Stimulated activated CD8-positive, alpha-beta memory T cell treated with anti-CD3 and anti-CD28 coated beads, Interleukin-7, amount 100 ng/mL, for 4 hours (primary cell): ENCODE measurements at places on chromosomes 4 and X.

DNA sequence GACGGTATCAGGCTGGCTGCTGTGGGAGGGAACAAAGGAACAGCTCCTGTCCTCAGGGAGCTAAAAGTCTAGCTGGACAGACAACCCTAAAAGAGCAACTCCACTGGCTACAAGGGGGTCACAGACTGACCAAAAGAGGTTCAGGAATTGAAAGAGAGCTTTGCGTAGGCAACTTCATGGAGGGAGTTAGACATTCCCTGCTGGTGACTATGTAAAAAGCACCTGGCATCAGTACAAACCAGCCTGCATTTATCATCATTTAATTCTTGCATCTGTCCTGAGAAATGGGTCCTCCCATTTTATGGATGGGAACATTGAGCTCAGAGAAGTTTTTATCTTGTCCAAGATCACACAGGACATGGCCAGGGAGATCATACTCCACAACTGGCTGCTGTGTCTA, 1.4 kb upstream of the LGI2 start:
- DNase-seq: no peak

DNA sequence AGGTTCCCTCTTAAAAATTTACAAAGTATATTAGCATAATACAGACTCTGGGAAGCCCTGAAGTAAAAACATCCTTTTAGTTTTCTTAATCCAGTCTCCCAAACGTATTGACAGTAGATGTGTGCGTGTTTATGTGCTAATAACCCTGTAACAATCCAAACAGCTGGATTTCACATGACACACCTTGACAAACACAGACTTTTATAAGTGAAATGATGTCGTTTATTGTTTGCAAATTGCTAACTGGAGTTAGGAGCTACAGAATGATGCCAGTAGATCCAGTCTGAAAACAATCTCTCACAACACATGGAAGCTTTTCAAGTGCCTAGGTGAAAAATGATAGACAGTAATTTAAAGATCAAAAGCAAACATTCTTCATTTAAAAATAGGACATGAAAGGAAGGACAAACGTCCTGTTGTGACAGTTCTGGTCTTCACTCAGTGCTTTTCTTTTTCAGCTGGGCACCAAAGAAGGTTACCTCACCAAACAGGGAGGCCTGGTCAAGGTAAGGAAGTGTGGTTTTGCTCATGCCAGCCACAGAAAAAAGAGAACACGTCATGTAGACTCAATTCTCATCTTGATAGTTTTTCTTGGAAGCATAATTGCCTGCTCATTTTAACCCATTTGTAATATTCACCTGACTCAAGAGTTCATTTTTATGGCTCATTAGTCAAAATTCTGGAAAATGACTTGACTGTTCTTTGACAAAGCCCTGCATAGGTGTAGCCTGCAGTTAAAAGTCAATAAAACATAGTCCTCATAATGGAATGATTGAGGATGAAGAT, 32.9 kb downstream of the LAMTOR3 start:
- no peak for DNase-seq

DNA sequence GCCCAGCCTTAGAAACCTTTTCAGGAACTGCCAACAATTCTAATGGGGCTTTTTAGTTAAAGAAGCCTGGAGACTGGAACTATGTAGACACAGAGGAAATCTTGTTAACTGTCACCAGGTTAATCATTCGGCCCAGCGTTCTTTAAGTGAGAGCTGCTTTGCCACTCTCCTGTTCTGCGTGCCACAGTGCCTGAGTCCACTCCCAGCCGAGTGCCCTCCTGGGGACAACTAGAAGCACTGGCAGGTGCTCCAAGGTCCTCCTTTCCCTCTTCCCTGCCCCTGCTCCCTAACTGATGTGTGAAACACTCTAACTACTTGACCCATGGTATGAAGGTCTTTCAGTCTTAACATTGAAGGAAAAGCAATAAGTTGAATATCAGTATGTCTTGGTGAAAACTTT, 151.2 kb upstream of the TLL1 start:
- DNase-seq: no peak

GRCh38 chr4:7144374-7145290, 47.7 kb upstream of the SORCS2 start:
- DNase-seq: no peak

GRCh38 chr4:5965225-5965624, 53.0 kb downstream of the C4orf50 start:
- DNase-seq: no peak

- no peak for DNase-seq
Observed at GRCh38 chr4:39621582-39621981, 17.1 kb downstream of the SMIM14 start.

- no peak for DNase-seq
Observed at GRCh38 chr4:26796081-26796480, 64.6 kb upstream of the STIM2 start.

DNA sequence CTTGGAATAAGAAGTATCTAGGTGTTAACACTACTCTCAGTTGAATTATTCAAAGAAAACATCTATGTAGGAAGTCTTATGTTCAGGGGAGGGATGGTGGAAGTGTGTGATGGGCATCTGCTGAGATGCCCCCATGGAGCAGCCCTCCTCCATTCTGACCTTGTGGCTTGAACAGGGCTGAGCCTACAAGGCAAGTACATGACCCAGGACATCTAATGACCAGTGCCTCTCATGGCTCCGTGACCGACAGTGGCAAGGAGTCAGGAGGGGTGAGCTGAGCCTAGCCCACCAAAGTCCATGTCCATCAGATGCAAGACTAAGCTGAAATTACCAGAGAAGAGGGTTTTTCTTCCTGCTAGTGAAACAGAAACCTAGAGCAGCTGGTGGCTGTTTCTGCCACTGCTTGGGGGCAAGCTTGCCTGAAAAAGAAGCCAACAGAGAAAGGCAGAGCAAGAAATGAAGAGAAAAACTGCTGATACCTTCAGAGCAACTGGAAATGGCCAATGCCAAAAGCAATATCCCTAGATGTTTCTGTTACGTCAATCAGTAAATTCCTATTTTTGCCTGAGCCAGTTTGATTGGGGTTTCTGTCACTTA, 113.5 kb downstream of the TSPAN5 start:
- no peak for DNase-seq

GRCh38 chr4:79512363-79512762, 104.3 kb upstream of the GK2 start:
- DNase-seq: no peak

DNA sequence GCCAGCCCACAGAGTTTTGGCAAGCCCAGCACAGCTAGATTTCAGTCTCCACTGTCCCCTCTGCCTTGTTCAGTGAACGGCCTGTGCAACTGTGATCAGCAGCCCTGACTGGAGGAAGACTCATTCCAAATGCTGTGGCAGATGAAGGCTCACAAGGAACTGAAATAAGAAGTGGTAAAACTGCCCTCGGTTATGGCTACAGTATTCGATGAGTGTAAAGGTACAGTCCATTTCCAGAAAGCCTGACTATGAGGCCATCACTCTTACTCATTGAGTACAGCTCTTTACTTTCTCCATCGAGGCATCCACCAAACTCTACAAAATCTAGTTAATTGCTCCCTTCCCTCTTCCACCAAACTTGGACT, 69.1 kb downstream of the RHOH start:
- no peak for DNase-seq

DNA sequence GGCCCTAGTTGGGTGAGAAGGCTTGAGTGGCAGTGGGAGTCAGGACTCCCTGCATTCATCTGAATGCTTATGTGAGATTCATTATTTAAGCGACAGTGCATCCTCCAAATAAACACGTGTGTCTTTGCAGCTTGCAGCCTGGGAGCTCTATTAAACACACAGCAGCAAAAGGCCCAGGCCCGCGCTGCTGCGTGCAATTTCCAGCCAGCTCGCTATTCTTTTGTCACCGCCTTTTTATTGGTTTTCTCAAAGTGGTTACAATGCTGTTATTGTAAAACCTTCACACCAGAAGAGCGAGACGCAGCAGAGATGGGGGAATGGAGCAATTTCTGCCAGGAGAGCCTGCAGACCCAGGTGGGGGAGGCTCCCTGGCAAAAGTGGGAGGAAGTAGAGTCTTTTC, 252.5 kb downstream of the BCOR start:
- DNase-seq: no peak

- DNase-seq: no peak
Observed at GRCh38 chrX:122512561-122513072, 671.5 kb upstream of the GRIA3 start.

DNA sequence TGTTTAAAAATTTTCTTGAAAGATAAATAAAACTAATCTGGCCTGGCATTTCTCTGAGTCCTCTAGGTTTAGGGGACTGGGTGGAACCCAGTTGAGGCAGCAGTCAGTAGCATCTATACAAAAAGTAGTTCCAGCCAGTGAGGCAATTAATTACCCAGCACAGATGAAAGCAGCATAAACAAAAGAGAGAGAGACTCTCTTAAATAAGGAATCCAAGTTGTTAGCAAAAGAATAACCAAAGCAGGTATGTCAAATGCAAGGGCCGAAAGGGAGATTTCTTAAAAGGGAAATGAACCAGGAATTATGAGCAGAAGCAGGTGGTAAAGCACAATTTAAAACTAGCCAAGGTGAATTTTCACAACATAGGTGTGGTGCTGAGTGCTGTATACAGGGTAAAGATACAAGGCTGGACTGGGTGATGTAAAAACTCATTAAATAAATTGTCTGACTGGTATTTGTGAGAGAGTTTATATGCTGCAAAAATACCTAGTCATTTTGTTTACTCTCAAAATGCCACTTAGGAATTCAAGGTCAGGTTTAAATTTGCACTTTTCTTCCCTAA, 94.6 kb upstream of the GALNT7 start:
- DNase-seq: no peak

DNA sequence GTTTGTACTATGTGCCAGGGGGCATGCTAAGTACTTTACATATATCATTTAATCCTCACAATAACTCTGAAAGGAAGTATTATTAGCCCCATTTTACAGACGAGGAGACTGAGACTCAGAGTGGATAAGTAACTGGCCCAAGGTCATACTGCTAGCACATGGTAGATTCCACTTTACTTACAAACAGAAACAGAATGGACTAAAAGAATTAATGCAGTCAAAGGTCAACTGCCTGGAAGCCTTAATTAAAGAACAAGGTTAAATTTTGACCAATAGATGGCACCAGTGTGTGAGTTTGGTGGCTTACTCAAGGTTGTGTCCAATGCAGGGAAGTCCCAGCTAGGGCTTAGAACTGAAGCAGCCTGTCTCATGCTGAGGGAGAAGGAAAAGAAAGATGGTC, 4.7 kb downstream of the RIPPLY1 start:
- no peak for DNase-seq

DNA sequence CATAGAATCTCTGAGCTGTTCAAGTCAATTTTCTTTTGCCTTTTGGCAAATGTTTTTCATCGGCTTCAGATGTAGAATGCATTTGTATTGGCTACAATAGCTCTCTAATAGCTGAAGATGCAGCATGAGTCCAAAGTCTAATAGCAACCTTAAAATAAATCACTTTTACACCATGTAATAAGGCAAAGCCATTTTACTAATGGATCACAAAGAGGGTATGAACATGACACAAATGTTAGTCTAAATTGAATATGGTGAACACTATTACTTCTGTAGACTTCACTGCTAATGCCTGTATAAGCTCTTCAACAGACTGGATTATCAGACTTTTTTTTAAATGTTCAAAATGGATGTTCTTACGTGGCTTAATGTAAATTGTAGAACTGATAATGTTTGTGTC, 645.3 kb downstream of the TLL1 start:
- no peak for DNase-seq

DNA sequence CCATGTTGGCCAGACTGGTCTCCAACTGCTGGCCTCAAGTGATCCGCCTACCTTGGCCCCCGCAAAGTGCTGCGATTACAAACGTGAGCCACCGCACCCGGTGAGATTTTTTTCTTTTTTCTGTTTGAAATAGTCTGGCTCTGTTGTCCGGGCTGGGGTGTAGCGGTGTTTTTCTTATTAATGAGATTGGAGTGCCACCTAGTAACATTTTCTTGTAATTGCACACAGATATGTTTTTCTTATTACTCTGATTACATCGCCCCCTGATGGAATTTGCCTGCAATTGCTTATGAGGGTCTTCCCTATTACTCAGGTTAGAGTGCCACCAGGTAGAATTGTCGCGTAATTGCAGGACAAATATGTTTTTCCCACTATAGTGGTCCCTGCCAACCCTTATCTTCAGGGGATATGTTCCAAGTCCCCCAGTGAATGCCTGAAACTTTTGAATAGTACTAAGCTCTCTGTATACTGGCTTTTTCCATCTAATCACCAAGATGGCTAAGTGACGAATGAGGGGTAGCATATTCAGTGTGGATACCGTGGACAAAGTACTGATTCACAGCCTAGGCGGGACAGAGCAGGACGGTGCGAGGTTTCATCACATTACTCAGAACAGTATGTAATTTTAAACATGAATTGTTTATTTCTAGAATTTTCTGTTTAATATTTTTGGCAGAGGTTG, 8.6 kb upstream of the PDHA1 start:
- no peak for DNase-seq

- DNase-seq: no peak
Observed at GRCh38 chrX:38649221-38649620, 87.9 kb downstream of the TSPAN7 start.

GRCh38 chrX:128676651-128677050, 624.4 kb upstream of the ACTRT1 start:
- DNase-seq: no peak

DNA sequence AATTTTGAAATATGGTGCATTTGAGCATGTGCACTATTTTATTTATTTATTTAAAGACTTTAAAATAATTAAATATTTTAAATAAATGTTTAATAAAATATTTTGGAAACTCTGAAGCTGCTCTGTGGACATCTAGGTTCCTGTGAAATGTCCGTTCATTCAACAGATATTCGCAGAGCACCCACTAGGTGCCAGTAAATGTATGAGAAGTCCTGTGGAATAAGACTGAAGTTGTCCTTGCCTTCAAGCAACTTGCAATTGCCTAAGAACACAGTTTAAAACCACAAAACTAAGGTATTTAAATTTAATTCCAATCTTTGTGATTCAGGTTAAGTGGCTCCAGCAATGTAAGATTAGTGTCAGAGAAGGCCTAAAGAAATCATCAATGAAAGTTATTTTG, 306.7 kb downstream of the GBA3 start:
- no peak for DNase-seq

DNA sequence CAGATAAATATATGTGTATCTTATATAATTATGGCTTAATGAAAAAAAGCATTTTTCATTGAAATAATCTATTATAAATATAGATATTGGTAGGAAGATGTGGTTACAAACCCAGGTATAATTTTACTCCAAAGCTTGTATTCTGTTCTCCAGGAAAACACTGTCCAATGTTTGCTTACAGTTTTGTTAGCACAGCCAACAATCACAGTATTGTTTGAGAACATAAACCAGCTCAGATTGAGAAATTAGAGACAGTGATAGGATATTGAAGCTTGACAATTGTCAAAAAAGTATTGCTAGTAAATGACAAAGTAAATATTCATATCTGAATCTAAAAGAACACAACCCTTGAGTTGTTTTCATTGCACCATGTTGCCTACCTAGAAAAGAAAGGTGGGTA, 228.8 kb downstream of the ADGRL3 start:
- DNase-seq: no peak
